ENCODE measurements at places on chromosomes 4 and X.

DNA sequence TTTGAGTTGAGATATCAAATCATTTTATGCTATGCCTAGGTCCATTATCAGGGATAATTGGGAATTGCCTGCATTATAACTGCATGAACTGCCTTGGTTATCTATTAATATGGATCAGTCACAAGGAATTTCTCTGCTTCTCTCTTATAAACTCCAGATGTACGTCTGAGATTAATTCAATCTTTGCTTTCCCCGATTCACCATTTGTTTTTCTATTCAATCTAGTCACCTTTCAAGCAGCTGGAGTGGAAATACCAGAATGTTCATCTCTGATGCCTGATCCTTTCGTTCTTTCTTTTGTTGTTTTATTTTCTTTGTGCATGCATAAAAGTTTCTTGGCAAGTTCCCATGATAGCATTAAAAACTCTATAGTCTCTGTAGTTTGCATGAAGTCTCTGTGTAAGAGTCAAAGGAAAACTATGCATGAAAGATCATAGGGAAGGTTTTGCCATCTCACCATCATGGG, 22.6 kb downstream of the SYNPO2 start:
- no peak for DNase-seq

DNA sequence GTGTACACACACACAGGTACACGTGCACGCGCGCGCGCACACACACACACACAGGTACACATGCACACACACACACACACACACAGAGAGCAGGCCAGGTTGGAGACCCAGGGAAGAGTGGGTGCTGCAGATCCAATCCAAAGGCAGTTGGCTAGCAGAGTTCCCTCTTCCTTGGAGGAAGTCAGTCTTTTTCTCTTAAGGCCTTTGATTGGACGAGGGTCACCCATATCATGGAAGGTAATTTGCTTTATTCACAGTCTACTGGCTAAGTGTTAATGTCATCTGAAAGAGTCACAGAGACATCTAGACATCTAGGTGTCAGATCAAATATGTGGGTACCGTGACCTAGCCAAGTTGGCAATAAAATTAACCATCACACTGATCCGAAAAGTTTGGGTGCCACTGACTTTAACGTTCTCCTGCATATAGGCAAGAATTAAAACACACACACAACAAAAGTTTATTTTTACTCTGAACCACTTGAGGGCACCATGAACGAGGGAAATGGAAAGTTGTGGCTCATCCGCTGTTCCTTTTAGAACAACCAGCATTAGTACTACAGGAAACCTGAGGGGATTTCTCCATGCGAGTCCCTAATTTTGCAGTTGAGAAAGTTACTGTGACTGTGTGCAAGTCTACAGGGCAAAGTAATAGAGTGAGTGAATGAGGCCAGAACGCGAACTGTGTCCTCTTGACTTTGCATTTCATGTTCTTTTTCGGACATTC, 66.0 kb upstream of the STOX2 start:
- no peak for DNase-seq

GRCh38 chrX:11103006-11103405, 8.1 kb upstream of the HCCS start:
- DNase-seq: no peak

DNA sequence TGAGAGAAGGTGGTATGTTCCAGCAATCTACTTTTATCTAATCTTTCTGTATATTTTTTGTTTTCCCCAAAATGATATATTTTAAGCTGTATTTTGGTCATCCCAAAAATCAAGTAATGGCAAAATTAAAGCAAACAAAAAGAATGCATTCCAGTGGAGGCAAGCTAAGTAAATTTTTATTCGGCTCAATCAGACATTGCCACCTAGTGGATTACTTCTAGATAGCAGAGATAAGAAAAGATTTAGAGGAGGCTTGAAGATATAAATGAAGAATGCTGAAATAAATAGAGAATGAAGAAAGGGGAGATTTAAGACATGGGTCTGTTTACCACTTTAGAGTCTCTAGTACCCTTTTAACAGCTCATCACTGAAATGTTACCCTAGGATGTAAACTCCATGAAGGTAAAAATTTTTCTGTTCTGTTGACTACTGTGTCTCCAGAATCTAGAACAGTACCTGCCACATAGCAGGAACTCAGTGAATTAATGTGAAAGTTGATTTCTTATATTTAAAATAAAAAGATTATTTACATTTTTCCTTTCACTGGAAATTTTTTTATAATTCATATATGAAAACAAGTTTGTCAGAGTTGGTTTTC, 110.9 kb upstream of the ANK2 start:
- peak; percentile 37 for DNase-seq

DNA sequence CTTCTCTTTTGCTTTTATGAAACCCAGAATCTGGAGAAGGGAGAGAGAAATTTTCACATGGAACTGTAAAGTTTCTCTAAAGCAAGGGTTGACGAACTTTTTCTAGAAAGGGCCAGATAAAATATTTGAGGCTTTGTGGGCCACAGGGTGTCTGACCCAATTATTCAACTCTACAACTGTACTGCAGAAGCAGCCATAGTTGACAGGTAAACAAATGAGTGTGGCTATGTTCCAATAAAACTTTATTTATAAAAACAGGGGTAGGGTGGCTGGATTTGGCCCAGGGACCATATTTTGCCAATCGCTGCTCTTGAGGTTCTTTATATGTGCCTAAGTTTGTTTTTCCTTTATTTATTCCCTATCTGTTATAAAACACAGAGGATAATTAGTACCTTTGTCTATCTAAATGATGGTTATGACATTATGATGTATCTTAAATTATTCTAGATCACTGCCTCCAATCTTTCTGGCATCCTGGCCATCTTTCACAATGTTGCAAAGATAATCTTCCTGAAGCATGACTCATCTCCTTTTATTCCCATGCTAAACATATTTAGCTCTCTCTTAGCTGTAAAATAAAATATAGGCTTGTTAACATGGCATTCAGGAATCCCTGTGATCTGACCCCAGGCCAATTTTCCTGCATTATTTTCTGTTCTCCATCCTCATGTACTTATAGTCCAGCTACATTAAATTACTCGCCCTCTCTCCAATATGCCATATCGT, 106.8 kb upstream of the CBLL2 start:
- DNase-seq: no peak

- DNase-seq: no peak
Measured at GRCh38 chrX:58025979-58026378, 115.7 kb upstream of the ZXDA start.

DNA sequence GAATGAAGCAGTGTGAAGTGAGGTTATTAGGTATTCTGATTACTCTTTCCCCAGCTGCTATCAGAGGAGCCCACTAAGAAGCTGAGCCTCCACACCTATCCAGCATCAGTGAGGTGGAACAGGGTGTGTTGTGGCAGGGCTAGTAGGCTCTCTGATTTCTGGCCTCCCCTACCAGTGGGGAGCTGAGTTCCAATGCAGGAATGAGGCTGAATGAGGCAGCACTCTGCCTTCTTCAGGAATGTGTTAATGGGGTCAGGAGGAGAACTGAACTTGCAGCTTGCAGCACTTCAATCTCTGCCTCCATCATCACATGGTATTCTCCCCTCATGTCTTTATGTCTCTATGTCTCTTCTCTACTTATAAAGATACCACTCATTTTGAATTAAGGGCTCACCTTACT, 26.9 kb downstream of the SOX3 start:
- DNase-seq: no peak

GRCh38 chr4:75142850-75143249, 209.9 kb downstream of the PARM1 start:
- no peak for DNase-seq

DNA sequence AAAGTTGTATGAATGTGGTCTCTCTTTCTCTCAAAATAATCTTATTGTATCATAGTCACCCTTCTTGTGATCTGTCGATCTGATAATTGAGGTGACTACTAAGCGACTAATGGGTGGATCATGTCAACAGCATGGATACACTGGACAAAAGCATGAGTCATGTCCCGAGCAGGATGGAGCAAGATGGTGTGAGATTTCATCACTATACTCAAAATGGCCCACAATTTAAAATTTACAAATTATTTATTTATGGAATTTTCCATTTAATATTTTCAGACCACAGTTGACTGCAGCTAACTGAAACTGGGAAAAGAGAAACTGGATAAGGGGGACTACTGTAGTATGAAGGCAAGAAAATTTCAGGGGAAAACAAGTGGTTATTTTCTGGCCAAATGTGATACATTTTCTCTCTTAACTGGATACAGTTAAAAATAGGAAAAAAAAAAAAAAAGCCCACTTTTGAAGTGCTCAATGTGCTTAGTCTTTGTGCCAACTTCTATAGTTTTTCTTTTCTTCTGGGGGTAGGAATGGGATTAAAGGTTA, 25.3 kb downstream of the FAM241A start:
- DNase-seq: no peak

GRCh38 chrX:41388543-41388942, 54.6 kb downstream of the DDX3X start:
- no peak for DNase-seq

- DNase-seq: no peak
Measured at GRCh38 chr4:87982036-87982435, 6.5 kb downstream of the SPP1 start.

- no peak for DNase-seq
Measured at GRCh38 chr4:182085051-182085480, 158.1 kb upstream of the TENM3 start.

DNA sequence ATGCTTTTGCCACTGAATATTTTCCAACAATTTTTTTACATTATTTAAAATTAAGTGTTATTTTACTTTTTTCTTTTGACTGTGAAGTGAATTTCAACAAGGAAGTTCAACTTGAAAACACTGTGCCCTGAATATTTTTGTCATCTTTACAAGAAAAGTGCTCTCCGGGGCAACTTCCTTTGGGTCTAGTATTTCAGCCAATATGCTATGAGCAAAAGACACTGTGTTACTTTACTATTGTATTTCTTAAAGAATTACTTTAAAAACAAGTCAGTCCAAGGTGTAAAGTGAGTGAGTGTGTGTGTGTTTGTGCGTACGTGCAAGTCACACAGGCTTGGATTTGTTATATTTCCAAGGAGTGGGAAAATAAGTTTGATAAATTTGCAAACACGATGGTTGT, 7.6 kb upstream of the USP53 start:
- DNase-seq: no peak

DNA sequence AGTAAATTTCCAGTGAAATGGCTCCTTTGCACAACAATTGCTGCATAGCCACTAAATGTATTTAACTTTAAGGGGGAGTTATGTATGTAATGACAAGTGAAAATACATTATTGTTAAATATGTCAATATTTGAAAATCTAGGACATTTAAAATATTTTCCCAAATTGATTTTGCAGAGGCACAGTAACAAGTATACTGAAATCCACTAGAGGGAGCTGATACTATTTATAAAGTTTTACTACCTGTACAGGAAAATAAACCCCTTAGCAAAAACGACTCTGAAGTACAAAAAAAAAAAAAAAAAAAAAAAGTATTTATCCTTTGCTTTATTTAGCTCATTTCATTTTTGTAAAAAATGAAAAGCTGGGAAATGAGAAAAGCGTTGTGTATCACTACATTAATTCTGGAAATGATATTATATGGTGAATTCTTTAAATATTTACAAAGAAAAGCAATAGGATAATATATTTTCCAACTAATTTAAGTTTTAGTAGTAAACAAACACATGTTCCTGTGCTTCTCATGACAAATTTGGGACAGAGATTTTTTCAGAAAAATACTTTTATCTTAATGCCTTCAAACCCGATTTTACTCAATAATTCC, 727.7 kb downstream of the DMD start:
- DNase-seq: no peak

GRCh38 chr4:6420036-6420435, 52.4 kb downstream of the PPP2R2C start:
- DNase-seq: no peak

DNA sequence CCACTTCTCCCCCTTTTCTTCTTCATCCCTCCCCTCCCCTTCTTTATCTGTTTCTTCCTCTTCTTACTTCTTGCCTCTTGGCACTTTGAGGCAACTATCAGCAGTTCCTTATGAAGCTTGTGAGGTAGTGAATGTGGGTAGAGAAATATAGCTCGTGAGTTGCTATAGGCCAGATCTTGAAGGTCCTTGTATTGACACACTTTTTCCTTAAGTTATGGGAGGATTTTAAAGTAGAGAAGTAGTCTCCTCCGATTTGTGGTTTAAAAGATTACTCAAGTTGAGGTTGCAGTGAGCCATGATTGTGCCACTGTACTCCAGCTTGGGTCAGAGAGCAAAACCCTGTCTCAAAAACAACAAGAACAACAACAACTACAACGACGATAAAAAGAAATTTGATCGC, 3.4 kb upstream of the RRAGB start:
- DNase-seq: no peak

- DNase-seq: no peak
Measured at GRCh38 chr4:83603129-83603528, 67.2 kb downstream of the GPAT3 start.

DNA sequence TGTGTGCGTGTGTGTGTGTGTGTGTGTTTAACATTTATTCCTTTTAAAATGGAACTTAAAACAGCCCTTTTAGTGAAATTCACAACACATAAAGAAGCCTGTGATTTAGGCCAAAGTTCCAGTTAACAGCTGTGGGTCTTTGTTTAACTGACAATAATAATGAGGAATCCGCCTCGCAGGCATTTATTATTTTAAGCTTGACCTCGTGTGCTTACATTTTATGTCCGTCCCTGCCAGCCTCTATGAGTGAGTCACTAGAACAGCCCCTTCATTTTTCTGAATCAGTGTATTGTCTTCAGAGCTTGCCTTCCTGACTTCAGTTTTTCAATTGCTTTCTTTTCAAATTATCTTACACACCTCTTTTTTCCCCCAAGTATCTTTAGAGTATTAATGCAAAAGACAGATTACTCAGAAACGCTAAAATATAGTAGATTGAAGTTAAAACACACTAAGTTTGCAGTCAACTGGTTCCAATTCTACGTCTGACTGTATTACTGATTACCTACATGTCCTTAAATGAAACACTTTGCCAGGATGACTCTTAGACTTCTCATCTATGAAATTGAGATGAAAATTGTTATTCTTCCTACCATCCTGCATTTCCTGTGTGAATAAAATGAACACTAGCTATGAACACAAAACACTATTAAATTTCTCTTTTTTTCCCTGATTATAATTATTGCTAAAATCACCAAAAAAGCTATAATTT, 319.6 kb upstream of the HS3ST1 start:
- DNase-seq: no peak

GRCh38 chr4:111662496-111662895, 482.8 kb upstream of the FAM241A start:
- DNase-seq: no peak

- DNase-seq: no peak
Measured at GRCh38 chrX:2188840-2189239, 311.9 kb downstream of the DHRSX start.

DNA sequence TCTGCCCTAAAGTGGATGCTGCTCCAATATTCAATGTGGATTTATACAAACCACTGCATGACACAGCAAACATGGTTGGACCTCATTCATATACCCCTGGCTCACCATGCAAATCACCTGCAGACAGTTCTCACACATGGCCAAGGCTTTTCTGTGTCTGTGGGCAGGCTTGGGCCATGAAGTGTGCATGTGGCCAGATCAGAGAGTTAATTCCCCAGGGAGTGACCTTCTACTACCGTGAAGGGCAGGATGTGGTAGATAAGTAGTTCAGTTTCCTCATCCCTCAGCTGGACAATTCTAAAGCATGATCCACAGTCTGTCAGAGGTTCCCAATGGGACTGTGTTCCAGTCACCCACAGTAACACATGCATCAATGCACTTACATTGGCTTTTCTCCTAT, 24.6 kb upstream of the BCLAF3 start:
- no peak for DNase-seq

- DNase-seq: no peak
Measured at GRCh38 chr4:38872620-38873019, 5.0 kb downstream of the FAM114A1 start.
